ENCODE measurements at places on chromosomes 1 and 21. TPM values are rescaled to one million over a fixed set of nuclear protein-coding genes. Genes with fewer than 3 reads are reported as not detected.

ARMH1 gene
- 1.0 TPM for total RNA-seq

MCOLN3 gene
- total RNA-seq: 0.38 TPM

SASS6 gene
- total RNA-seq: 2.9 TPM

HFM1 gene
- 2.1 TPM for total RNA-seq

RGS13 gene
- 1.2 TPM for total RNA-seq

ABCA4 gene
- total RNA-seq: 0.33 TPM

CD52 gene
- total RNA-seq: 7.0 TPM

RAB3B gene
- total RNA-seq: not detected

INSRR gene
- total RNA-seq: 0.19 TPM

DMBX1 gene
- not detected for total RNA-seq

SPATA21 gene
- not detected for total RNA-seq

GNAT2 gene
- total RNA-seq: not detected

SMYD2 gene
- 14.9 TPM for total RNA-seq

ZFP69 gene
- 4.3 TPM for total RNA-seq

PRDM16 gene
- 15.8 TPM for total RNA-seq

KRTAP19-6 gene
- not detected for total RNA-seq

ALPL gene
- 55.3 TPM for total RNA-seq

CTSE gene
- not detected for total RNA-seq

DNAJC6 gene
- 3.5 TPM for total RNA-seq

CATSPERE gene
- total RNA-seq: 1.5 TPM

WDR26 gene
- 72.8 TPM for total RNA-seq

S100A1 gene
- total RNA-seq: 1.8 TPM

STUM gene
- total RNA-seq: 6.8 TPM

All from posterior vena cava (tissue), 2 donors.